T-helper 1 cell (primary cell): ENCODE measurements at places on chromosomes 6 and 20.

DNA sequence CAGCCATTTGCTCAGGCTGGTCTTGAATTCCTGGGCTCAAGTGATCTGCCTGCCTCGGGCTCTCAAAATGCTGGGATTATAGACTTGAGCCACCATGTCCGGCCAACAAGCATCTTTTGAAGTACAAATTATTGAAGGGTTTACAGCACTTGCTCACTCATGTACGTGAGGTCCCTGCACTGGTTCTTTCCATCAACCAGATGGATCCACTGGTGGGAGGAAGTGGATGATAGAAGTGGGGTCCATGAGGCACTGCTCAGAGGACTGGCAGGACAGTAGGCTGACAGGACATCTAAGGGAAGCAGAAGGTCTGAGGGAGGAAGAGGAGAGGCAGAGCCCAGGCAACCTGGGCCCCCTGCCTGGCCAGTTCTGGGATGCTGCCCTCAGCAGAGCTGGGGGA is 109.2 kb upstream of the NXT1 start:
- DNase-seq: no peak

DNA sequence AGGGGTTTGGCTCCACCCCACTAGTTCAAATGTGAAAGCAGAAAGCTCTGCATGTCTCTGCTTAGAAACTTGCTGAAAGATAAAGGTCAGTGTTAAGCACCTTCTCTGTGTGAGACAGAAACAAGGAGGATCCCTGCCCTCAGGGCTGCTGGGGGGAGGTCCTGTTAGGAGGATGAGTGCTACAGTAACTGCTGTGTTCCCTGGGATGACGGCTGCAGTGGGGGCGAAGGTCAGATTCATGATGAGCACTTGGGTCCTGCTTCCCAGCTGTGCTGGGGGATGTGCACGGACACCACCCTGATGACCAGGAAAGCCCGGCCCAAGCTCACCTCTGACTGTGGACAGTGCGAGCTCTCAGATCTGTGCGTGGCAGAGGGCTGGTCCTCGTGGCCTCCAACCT is 252.6 kb downstream of the DLL1 start:
- DNase-seq: no peak

GRCh38 chr6:119012521-119012920 is 65.9 kb downstream of the FAM184A start:
- no peak for DNase-seq

GRCh38 chr6:107246249-107246971 is 131.1 kb upstream of the BEND3 start:
- DNase-seq: no peak

GRCh38 chr20:11521476-11522365 is 396.0 kb upstream of the BTBD3 start:
- DNase-seq: no peak

DNA sequence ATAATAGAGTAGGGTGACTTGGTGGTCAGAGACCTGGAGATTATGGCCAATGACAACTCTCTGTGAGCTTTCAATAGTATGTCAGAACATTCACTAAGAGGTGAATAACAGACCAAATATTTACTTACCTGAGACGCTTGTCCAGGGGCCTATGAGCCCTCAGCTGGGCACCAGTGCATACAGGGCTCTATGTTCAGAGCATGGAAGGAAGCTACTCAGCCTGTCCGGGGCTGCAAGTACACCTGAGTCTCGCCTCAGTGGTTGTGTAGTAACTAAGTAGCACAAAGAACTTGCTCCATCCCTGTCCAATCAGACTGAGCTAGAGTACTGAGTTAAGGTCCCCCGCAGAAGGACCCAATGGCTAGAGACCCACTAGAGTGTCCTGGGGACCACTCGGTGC is 11.6 kb upstream of the SCGN start:
- DNase-seq: no peak

DNA sequence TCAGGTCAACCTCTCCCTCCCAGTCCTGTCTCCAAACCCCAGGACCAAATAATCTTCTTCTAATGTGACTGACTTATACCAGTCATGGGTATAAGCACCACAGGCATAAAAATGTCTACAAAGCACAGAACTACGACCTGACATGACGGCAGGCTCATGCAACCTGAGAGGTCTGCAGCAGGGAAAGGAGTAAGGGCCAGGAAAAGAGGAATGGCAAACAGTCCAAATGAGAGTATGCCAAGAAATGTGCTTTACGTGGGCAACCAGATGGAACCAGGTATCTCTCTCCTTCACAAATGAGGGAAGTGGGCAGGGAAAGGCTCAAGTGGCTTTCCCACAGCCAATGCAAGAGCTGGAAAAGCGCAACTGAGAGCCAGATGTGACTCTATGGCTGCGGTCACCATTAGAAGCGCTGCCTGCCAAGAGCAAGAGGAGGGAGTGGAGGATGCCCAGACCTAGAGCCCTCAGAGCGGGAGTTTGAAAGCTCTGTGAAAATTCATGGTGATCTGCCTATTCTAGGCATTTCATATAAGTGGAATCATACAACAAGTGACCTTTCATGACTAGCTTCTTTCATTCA is 6.0 kb downstream of the APMAP start:
- no peak for DNase-seq
